ENCODE measurements at places on chromosomes 3 and 15.

DNA sequence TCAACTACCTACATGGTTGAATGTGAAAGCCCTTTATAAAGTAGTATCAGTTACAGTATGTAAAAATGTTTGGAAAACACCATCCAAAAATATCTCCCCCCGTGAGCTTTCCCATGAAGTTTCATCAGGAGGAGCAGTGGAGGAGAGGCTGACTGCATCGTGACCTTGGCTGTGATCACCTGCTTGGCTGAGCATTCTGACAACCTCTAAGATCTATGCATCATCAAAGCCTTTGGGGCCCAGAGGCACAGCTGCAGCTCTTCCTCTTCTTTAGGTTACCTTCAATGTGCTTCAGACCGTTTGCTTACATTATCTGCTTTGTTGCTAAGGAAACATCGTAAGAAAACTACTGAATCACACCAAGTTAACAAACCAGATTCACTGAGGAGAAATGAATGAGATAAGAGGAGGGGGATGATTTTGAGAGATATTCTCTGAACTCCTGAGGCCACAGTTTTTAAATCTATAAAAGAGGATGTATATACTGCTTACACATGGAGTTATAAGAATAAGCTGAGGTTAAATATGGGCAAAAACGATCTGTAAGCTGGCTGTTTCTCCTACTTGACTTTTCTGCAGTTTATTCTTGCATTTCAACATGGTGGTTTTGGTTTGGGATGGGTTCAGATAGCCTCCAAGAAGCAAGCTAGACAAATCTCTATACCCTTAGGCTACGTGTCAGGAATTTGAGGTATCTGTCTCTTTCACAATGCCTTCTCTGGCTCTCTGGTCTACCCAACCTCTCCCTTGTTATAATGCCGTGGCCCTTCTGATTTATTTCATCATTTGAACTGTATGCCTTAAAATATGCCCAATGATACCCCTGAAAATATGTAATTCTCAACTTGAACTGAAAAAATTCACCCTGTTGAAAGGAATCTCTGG lies 4.0 kb downstream of the GCSAM start:
- no peak for DNase-seq

DNA sequence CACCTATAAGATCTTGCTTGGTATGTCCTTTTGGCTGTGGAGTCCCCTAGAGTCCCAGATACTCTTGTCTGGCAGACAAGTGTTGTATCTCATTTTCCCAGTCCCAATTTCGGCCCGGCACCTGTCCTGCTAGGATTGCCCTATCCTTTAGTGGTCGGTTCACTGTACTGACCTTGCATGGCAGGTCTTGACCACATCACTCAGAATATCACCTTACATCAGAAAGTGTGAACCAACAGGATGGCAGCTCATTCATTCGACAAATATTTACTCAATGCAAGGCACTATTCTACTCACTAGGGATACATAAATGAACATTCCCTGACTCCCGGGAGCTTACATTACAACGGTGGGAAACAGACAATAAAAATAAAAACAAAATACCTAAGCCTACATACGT lies 5.7 kb upstream of the CCDC80 start:
- DNase-seq = no peak

DNA sequence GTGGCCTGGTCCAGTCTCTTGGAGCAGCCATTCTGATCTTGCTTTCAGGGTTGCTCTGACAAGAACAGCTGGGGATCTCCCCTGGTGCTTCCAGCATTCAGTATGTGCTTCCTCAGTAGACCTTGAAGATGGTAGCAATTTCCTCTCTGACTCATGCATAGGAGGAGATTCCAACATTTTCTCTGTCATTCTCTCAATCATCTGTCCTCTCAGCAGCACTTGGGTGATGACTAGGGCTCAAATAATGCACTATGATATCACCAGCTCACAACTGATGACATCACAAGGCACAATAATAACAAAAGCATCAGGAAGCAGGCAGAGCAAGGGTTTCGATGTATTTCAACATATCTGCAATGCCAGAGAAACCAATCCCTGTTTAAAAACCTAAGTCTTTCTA lies 52.7 kb downstream of the NFKBIZ start:
- no peak for DNase-seq

- no peak for DNase-seq
Observed at GRCh38 chr3:25618028-25618427, 46.7 kb downstream of the TOP2B start.

- no peak for DNase-seq
Observed at GRCh38 chr15:51497806-51498205, 124.8 kb downstream of the DMXL2 start.

DNA sequence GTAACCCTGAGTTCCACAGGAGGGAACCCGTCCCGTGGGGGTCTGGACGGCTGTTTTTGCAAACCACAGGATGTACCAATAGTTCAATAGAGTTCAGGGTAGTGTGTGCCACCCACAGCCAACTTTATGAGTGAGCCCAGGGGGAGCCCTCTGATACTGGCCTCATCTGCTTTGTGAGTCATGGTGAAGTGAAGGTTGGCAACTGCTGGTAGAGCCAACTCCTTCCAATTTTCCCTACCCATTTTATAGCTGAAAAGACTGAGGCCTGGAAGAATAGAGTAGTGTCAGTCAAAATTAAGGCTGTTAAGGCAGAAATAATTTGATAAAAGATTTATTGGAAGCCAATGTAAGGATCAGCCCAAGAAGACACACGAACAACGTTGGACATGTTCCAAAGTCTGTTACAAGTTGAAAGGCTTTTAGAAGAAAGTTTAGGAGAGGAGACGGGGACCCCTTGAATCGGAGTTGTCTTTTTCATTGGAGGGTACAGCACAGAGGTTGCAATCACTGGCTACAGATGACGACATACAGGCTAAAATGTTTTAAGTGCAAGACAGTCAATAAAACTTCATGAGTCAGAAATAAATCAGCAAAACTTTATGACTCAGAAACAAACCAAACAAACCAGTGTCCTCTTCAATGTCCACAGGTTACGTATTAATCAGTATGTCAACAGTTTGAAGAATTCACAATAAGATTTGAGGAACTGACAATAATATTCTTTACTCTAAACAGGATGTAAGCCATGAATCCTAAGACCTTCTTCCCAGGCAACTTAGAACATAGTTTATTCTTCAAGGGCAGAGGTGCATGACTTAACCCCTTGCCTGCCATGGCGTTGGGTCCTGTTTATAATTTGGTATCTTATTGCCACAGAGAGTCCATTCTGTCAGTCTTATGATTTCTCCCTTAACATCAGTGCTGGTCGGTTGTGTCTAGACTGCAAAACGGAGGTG lies 62.9 kb upstream of the NR2E3 start:
- no peak for DNase-seq

- DNase-seq = no peak
Observed at GRCh38 chr3:70315021-70315420, 2.6 kb upstream of the MDFIC2 start.

GRCh38 chr3:197292083-197292646 lies 6.2 kb downstream of the DLG1 start:
- DNase-seq = no peak

Measured in esophagus squamous epithelium (tissue), 5 donors.